Activated CD4-positive, alpha-beta T cell treated with anti-CD3 and anti-CD28 coated beads, Interleukin-2, amount 10 ng/mL, durations not matched to agents 7 days and 5 days (primary cell): ENCODE measurements at places on chromosomes 7 and 10. TPM values are rescaled to one million over a fixed set of nuclear protein-coding genes. Genes with fewer than 3 reads are reported as not detected.

OR13A1 gene
- 0.15 TPM for total RNA-seq

EVX1 gene
- total RNA-seq = not detected

CFAP69 gene
- not detected for total RNA-seq

CALHM1 gene
- 0.21 TPM for total RNA-seq

RAB19 gene
- 7.2 TPM for total RNA-seq

ARHGEF35 gene
- 4.2 TPM for total RNA-seq

ADRB1 gene
- not detected for total RNA-seq

OIT3 gene
- total RNA-seq = not detected

EGR2 gene
- total RNA-seq = 0.67 TPM

NUP42 gene
- total RNA-seq = 37.9 TPM

NDUFB2 gene
- total RNA-seq = 161 TPM

ACBD7 gene
- total RNA-seq = 8.1 TPM

KIAA1549 gene
- 0.12 TPM for total RNA-seq

MPP7 gene
- 18.7 TPM for total RNA-seq

ASB10 gene
- total RNA-seq = not detected

AGR2 gene
- total RNA-seq = not detected

DYNC1I1 gene
- total RNA-seq = not detected

GIGYF1 gene
- 48.7 TPM for total RNA-seq

FOXI2 gene
- not detected for total RNA-seq

NEUROG3 gene
- total RNA-seq = not detected

BTBD16 gene
- total RNA-seq = not detected

LRIT2 gene
- total RNA-seq = not detected

CH25H gene
- total RNA-seq = not detected

OGDHL gene
- total RNA-seq = not detected

OR2A42 gene
- total RNA-seq = not detected

SPDYE9 gene
- total RNA-seq = not detected

PDE6C gene
- not detected for total RNA-seq

CAMK2B gene
- total RNA-seq = not detected
